ENCODE measurements at places on chromosomes 11 and 22.

DNA sequence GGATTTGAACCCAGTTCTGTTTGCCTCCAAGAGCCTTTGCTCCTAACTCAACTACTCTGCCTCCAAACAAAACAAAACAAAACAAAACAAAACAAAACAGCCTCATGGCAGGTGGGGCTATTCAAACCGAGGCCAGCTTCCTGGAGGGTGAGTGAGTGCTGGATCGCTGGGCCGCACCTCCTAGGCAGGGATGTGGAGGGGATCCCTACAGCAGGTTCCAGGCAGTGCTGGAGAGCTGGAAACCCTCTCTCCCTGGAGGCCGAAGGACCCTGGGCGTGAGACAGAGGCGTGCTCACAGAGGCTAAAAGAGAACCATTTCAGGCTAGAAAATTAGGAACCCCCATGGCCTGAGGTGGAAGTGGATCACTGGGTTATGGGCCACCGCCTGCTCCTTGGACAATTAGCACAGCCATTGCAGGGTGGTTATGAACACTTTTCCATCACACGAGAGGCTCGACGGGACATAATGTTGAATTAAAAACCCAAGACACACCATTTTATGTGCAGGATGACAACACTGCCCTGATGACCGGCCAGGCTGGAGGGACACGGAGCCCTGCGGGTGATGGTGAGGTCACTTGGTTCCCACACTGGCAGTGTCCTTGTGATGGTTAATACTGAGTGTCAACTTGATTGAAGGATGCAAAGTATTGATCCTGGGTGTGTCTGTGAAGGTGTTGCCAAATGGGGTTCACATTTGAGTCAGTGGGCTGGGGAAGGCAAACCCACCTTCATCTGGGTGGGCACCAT lies 35.2 kb downstream of the SHISAL1 start:
- DNase-seq = no peak

GRCh38 chr22:45709866-45710265 lies 38.2 kb downstream of the ATXN10 start:
- DNase-seq = no peak

- no peak for DNase-seq
These were observed 103.6 kb upstream of the OR9G4 start for GRCh38 chr11:56852131-56852530.

- no peak for DNase-seq
These were observed 356 bp downstream of the TYMP start for GRCh38 chr22:50529416-50529896.

DNA sequence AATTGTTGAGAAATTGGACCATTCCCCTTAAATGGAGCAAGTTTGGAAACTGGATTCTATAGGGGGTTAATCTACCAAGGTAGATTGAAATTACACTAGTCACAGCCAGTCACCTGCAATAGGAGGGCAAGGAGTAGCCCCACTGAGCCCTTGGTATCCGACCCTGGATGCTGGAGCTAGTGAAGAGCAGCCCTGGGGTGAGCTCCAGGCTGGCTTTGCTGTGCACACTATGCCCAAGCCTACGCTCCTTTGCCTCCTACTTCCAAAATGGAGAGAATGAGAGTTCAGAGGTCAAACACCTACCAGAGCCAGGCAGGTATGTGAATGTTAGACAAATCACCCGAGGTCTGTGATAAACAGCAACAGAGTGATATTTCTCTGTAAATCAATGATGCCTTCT lies 23.7 kb downstream of the SNU13 start:
- no peak for DNase-seq

- no peak for DNase-seq
These were observed 28.3 kb upstream of the LRRC55 start for GRCh38 chr11:57153448-57153847.

- DNase-seq = no peak
These were observed 83.6 kb downstream of the FEZ1 start for GRCh38 chr11:125412509-125412908.

- no peak for DNase-seq
These were observed 904 bp downstream of the C2CD3 start for GRCh38 chr11:74169738-74170458.

GRCh38 chr11:82038154-82038553 lies 695.5 kb downstream of the FAM181B start:
- no peak for DNase-seq

DNA sequence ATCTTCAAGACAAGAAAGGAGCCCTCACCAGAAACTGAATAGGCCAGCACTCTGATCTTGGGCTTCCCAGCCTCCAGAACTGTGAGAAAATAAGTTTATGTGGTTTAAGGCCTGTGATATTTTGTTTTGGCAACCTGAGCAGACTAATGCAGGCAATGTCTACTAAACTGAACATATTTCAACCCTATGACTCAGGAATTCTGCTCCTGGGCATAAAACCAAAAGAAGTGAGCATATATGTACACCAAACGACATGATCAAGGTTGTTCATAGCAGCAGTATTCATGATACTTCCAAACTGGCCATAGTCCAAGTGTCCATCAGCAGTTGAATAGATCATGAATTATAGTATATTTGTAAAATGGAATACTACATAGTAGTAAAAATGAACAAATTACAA lies 29.0 kb downstream of the CSNK2A3 start:
- DNase-seq = no peak

DNA sequence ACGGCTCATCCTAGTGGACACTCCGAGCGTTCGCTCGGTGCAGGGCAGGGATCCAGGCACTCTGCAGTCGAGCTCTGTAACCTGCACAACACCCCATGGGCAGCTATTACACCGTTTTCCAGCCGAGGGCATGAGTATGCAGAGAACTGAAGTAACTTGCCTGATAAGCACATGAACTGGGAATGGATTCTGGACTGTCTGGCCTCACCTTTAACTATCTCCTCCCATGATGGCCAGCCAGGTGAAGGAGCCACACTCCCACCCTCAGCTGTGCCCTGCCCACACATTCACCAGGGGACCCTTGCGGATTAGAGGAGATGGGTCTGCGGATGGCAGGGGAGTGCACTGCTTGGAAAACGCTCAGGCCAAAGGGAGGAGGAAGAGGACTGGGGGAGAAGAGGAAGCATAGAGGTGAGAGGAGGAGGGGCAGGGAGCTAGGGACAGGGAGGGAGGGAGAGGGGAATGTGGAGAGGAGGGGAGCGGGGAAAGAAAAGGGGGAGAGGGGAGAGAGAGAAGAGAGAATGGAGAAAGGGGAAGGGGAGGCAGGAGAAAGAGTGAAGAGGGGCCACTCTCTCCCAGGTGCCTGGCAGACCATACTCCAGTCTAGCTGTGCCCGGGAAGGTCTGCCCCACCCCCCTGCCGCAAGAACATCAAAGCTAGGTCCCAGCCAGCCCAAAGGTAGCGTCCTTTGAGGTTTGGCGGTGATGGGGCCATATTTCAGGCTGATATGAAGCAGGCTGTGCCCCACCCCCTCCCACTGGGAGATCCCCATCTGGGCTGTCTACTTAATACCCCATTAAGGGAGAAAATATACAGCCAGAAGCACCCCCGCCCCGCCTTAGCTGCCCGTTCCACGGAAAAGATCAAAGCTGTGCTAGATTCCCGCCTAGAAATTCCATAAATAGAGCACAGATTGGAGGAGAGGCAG lies 33.2 kb upstream of the TCF20 start:
- peak; percentile 36 for DNase-seq

GRCh38 chr11:123945132-123945531 lies 1.5 kb upstream of the OR6T1 start:
- no peak for DNase-seq

DNA sequence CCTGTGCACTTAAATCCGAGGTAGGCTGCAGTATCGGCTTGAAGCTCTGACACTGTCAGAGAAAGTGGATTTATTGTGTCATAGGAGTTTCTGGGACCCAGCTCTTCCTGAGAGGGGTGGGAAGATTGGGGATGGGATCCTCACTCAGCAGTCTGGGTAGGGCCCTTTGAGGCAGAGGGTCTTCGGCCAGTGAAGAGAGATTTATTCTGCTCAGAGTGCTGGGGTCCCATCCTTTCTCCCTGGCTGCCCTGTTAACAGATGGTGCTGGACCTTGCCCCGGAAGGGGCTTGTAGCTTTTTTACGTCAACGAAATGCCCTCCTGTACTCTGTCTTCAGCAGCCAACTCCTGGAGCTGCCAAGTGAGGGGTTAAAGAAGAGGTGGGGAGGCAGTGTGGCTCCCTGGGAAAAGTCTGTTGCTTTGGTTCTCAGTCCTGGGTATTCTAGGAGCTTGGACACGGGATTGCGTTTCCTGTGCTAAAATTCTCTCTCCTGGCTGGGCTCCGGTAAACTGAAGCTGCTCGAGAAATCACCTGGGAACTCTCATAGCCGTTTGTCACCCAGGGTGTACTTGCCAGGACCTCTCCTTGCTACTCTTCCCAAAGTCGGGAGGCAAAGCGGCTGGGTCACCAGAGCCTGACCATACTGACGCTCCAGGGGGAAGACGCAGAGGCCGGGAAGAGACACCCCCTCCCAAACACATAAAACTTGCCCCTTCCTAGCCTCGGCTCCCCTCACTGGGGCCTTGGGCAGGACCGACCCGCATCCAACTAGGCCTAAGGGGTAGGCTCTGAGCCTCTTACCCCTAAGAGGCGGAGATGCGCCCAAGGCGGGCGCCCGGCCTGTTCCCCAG lies 806 bp upstream of the SMDT1 start:
- DNase-seq = no peak

- no peak for DNase-seq
These were observed 807 bp upstream of the WT1 start for GRCh38 chr11:32435942-32436750.

DNA sequence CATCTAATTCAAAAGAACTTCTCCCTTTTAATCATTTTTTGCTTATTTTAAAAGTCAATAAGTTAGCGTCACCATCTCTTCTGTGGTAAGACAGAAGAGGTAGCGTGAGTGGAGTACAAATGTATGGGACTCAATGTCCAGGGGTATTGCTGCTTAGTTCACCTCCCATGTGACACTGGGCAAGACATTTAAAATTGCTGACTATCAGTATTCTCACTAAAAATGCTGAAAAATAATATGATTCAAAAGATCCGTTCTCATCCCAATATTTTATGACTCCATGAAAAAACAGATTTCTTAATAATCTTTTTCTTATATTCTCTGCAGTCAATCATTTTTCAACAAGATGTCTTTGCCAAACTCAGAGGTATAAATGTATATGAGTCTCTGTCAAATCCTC lies 68.1 kb upstream of the LRRC4C start:
- no peak for DNase-seq

- no peak for DNase-seq
These were observed 186.8 kb downstream of the FAT3 start for GRCh38 chr11:92411431-92411830.

GRCh38 chr11:132358573-132358953 lies 988.1 kb downstream of the NTM start:
- DNase-seq = no peak

- DNase-seq = no peak
These were observed 190.7 kb upstream of the NCAM1 start for GRCh38 chr11:112770487-112770886.

GRCh38 chr11:60869451-60869825 lies 2.1 kb downstream of the ZP1 start:
- no peak for DNase-seq

GRCh38 chr11:74226907-74227306 lies 55.8 kb downstream of the PPME1 start:
- no peak for DNase-seq

DNA sequence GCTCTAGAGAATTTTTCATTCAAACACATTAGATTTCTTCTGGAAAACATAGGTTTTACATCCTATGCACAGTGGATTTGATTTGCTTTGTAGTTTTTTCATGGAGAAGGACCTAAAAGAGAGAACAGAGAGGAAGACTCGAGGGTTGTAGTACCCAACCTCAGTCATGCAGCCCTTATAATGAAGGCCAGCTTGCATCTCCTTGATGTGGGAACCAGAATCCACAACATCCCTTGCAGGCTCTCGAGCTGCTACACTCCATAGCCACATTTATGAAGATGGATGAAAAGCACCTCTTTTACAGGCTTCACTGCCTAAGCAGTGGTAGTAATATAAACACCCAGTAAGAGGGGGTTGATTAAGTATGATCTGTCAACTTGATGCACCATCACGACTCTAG lies 9.5 kb upstream of the OR5B12 start:
- DNase-seq = no peak

GRCh38 chr11:31493235-31493634 lies 16.2 kb downstream of the IMMP1L start:
- DNase-seq = no peak

GRCh38 chr11:116838321-116839084 lies 1.1 kb upstream of the APOA1 start:
- no peak for DNase-seq

DNA sequence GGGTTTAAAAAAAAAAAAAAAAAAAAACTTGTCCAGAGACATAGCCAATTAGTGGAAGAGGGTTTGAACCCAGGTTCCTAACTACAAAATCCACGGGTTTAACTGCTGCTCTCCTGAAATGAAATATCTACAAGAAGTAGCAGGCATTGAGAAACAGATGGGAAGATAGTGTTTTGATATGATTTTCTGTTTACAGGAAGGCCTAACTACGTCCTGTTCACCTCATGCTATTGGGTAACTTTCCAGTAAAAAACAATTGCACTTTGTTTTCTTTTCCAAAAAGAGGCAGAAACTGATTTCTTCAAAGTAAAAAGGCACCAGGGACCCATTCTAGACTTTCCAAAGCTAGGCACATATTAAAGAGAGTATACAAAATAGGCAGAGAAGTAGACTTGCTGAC lies 5.9 kb upstream of the C11orf91 start:
- no peak for DNase-seq
